DND-41 (cell line): ENCODE measurements at places on chromosomes 16 and 17.

DNA sequence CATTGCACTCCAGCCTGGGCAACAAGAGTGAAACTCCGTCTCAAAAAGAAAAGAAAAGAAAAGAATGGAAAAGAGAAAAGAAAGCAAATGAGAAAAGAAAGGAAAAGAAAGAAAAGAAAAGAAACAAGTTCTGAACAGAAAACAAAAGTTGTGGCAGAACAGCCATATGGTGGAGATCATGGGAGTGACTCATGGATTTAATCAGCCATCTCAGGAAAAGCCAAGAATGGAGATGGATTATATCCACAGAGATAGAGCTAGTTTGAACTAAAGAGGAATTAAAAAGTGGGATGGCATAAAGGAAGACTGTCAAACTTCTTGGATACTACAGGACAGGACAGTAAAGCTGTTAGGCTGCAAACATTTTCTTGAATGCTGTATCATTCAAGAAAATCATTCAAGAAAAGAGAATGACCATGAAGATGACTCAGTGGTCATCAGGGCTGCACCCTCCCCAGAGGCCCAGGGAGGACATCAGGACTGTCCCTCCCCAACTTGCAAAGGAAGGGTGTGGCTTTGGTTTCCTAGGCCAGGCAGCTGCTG is 120.6 kb downstream of the USP22 start:
- DNase-seq = no peak

DNA sequence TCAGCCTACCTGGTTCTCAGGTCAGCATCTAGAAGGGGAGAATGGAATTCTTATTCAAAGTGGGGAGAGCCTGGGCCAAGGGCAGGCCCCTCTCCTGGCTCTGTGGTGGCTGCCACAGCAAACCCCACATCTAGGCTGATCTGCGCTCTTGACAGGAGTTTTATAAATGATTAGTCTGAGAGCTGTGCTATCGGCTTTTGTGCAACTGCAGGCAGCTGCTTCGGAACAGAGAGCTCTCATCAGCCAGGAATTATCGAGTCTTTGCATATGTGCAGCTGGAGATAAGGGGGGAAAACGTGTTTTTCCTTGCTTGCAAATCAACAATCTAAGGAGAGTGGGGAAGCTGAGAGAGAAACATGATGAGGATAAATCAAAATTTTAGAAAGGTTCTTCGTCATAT is 91.7 kb downstream of the HS3ST3A1 start:
- no peak for DNase-seq

DNA sequence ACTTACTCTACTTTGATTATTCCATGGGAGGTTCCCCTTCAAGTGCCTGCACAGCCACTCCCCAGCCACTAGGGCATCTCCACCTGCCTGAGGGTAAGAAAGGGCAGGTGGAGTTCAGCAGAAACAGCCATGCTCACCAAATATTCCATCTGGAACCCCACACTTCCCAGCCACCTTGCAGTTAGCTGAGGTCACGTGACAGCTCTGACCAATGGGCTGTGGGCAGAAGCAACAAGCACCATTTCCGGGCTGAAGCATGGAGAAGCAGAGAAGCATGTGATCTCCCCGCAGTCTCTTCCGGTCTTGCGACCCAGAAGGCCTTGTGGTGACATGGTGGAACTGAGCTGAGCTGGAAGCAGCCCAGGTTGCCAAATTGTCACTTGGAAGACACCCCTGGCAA is 108.6 kb downstream of the CCT6B start:
- no peak for DNase-seq

GRCh38 chr17:37123941-37124820 is 175.4 kb downstream of the AATF start:
- DNase-seq = no peak

DNA sequence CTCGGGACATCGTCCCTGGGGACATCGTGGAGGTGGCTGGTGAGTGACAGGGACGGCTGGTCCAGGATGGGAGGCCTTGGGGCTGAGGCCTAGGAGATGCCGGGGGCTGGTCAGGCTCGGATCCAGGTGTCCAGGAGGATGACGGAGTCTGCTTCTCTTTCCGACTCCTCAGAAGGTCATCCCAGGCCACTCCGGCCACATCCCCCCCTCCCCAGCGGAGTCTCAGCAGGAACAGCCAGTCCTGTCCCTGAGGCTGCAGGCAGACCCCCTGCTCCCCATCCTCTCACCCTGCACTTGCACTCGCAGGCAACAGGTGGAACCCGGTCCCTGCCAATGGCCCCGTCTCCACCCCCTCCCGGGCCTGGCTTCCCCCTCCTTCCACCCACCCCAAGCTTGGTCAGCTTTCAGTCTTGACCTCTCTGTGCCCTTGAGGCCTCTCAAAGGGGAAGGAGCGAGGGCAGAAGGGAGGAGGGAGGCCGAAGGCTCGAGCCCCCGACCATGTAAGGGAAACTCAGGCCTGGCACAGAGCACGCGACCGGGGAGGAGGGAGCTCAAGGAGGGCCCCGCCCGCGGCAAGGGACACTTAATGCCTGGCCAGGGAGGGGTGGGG is 4.4 kb downstream of the ATP2A1 start:
- DNase-seq = no peak

GRCh38 chr17:81364278-81365147 is 30.7 kb upstream of the BAHCC1 start:
- no peak for DNase-seq

DNA sequence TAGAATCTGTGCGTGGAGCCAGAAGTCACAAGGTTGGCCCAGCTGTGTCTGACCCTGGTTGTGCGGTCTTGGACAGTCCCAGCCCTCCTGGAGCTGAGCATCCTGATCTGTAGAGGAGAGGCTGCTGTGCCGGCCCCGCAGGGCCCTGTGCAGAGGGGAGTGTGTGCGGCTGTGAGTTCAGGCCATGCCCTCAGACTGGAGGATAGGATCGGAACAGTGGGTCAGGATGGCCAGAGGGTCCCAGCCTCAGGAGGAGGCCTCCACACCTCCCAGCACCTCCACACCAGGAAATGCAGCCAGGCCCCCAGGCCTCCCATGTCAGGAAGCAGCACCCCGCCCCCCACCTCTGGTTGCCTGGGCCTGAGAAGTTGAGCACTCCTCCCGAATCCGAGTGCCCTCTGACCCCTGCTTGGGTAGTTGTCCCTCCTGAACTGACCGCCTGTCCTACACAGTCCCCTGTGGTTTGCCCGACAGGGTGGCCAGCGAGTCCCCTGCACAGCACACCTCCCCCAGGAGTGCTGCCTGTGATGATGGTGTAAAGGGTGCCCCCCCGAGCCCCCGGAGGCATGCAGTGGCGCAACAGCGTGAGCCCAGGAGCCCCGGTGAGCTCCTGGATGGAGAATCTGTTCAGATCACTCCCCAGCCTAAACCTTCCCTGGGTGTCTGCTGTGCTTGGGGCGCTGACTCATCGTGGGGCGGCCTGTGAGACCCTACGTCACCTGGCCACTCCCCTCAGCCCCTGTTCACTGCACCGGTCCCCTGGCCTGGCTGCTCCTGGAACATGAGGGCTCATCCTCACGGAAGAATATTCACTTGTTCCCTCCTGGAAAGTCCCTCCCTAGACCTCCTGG is 285.2 kb downstream of the SEC14L1 start:
- no peak for DNase-seq

DNA sequence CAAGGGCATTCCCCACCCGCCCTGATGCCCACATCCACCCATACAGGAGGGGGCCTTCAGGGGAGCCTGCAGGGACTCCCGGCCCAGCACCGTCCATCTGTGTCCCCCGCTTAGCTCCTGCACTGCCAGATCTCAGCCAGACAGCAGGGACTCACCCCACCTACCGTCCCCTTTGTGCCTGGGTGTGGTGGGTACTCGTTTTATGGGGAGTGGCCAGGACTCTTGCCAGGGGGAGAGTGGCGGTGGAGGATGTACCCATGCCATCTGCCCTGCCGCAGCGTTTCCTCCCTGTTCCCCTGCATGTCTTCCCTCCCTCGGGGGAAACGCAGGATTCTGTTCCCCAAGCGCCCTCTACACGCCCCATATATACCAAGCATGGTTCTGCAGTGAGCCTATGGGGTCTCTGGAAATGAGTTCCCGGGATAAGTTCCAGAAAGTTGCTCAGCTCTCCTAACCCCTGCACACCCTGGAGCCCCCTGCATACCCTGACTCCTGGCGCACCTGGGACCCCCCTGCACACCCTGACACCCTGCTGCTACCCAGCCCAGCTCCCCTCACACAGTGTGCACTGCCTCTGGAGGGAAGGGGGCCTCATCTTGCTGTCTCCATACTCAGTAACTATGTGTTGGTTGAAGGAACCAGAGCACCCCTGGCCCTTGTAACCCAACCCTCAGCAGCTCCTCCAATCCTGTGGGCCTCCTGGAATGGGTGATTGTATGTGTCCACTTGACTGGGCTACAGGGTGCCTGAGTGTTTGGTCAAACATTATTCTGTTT is 4.2 kb upstream of the MAFG start:
- DNase-seq = no peak

DNA sequence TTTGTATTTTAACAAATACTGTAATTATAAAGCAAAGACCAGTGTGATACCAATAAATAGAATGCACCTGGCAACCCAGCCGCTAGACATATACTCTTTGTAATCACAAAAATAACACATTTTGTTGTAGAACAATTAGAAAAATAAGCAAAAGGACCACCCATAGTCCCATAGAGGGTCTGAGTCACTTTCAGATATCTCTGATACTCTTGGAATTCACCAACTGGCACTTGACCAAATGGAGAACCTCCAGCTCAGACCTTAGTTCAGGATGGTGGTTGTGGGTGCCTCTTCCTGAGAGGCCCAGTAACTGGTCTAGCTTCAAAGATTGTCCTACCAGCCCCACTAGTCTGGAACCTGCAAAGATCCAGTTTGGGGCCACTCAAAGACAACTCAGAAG is 789 bp upstream of the TERF2 start:
- no peak for DNase-seq

DNA sequence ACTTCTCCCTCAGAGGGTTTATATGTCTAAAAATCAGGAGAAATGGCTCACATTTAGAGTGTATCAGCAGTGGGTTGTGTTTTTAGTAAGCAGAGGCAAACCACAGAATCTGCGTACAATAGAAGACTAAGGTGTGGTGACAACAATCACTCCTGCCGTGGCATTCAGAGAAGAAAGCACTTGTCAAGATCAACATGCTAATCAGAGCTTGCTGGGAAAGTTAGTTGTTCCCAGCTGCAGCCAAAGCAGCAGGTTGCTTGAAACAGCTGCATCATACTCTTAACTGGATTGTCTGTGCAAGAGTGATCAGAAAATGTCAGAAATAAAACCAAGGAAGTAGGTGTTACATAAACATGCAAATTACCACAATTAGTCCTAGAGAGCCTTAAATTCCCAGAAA is 616.4 kb downstream of the CDH8 start:
- no peak for DNase-seq

GRCh38 chr16:57798953-57799599 is 3.2 kb downstream of the KIFC3 start:
- DNase-seq = no peak

GRCh38 chr16:28185696-28186095 is 26.1 kb downstream of the XPO6 start:
- DNase-seq = no peak

GRCh38 chr17:73128496-73128895 is 36.0 kb upstream of the SLC39A11 start:
- DNase-seq = no peak

- DNase-seq = no peak
Observed at GRCh38 chr16:56190048-56190676, 1.1 kb upstream of the GNAO1 start.

- no peak for DNase-seq
Observed at GRCh38 chr17:28327031-28327607, 8.1 kb downstream of the TMEM97 start.

DNA sequence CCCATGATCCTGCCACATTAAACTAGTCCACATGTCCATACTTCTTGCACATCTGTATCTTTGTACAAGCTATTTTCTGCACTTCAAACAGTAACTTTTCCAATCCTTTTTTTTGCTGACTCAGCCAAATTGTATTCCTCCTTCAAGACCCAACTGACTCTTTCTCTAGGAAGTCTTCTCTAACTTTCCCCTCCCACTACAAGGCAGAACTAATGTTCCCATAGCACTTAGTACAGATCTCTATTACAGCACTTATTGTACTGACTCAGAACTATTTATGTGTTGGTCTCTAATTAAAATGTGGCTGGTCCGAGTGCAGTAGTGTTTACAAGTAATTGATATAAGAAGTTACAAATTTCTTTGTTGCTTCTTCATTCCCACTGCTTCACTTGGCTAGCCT is 8.2 kb downstream of the FAM222B start:
- DNase-seq = no peak

GRCh38 chr16:20614186-20615141 is 38.3 kb upstream of the ACSM2B start:
- DNase-seq = no peak

DNA sequence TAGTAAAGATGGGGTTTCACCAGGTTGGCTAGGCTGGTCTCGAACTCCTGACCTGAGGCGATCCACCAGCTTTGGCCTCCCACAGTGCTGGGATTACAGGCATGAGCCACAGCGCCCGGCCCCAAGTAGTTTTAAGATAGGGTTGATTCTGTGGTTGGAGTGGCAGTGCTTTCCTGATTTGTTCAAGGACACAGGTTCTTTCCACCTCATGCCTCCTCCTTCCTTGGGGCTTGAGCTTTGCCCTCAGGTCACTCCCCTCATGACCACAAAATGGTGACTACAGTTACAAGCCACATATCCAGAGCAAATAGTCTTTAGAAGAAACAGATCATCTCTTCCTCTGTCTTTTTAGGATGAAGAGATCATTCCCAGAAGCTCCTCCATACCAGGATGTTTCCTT is 25.3 kb upstream of the SMURF2 start:
- no peak for DNase-seq

- DNase-seq = no peak
Observed at GRCh38 chr16:4566144-4566543, 10.0 kb downstream of the C16orf96 start.

DNA sequence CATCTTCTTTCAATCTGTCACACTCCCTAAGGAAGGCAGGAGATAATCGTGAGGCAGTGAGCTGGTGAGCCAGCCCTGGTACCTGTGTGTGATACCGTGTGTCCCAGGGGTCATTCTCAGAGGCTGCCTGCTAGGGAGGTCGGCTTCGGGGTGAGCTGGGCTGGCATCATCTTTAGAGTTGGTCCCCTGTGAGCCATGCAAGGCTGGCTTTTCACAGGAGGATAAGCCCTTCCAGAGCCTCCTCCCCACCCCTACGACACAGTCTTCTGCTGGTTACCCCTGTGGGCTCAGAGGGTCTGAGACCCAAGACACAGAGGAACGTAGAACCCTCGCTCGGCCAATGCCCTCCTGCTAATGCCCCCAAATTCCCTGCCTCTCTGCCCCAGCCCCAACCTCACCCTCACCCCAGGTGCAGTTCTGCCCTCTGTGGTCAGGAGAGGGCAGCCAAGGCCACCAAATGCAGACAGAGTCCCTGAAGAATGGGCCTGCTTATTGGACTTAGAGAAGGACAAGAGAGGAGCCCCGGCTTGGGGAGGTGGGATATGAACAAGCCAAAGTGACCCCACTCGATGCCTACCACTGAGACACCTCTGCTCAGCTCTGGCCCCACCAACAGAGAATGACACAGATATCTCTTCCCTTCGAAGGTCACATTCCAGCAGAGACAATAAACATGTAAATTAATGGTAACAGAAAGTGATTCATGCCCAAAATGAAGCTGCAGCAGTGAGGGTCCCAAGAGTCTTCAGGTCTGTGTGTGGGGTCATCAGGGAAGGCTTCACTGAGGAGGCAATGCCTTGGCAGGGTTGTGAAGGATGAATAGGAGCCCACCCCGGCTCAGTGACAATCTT is 80.8 kb upstream of the CCL1 start:
- no peak for DNase-seq
